Ovary (tissue), 10 donors: ENCODE measurements at places on chromosomes 6 and 20. TPM values are rescaled to one million over a fixed set of nuclear protein-coding genes. Genes with fewer than 3 reads are reported as not detected.

DNA sequence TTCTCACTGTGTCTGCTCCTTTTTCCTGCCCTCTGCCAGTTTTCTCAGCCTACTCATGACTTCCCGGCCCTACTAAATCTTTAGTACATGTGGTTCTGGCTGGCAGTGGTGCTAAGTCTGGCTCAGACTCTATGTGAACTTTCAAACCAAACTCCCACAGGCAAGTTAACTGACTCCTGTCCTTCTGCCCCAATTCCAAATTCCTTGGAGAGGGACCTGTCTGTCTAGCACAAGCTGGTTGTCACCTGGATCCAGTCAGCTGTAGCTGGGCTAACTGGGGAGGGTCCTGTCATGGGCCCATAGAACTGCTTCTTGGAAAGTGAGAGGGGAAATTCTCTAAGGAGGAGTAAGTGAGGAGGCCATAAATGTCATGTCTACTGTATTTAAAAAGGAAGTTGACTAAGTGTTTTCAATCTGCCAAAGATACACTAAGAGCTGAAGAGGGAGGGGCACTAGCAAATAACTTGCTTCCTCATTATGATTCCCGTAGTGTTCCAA, 240.1 kb downstream of the KCNQ5 start:
- H3K27me3 ChIP-seq: no peaks in the 10 kb centered on the region
- no peak for DNase-seq

- no peak overlapping the region for H3K27ac ChIP-seq
- H3K27me3 ChIP-seq: no peaks in the 10 kb centered on the region
- no peaks in the 10 kb centered on the region for H3K36me3 ChIP-seq
- peaks cover 5% of the 10 kb centered on the region for H3K4me1 ChIP-seq
Observed at GRCh38 chr20:44532981-44533331, 11.1 kb upstream of the SERINC3 start.

DNA sequence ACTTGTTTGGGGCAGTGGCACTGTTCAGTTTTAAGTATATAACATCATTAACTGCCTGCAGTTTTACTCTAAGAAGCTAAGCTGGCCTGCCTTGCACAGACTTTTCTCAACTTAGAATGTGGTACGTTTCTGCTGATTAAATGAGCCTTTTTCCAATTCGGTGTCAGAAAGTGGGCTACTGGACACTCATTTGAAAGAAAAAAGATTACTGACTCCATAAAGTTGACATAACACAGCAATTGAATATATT, 2.1 kb downstream of the ZMYND8 start:
- H3K27me3 ChIP-seq: no peaks in the 10 kb centered on the region
- no peaks in the 10 kb centered on the region for H3K36me3 ChIP-seq
- DNase-seq: no peak

- DNase-seq: no peak
- no peak overlapping the region for H3K4me3 ChIP-seq
- no peaks in the 10 kb centered on the region for H3K36me3 ChIP-seq
- H3K27me3 ChIP-seq: no peaks in the 10 kb centered on the region
- no peak overlapping the region for H3K27ac ChIP-seq
Observed at GRCh38 chr6:139278190-139278589, 13.6 kb downstream of the TXLNB start.

GRCh38 chr6:2952557-2953095, 18.7 kb downstream of the SERPINB6 start:
- H3K27me3 ChIP-seq: no peaks in the 10 kb centered on the region
- no peaks in the 10 kb centered on the region for H3K36me3 ChIP-seq
- H3K4me1 ChIP-seq: peaks cover 1% of the 10 kb centered on the region
- H3K4me3 ChIP-seq: no peak overlapping the region
- no peak overlapping the region for H3K27ac ChIP-seq
- peak; percentile 79 for DNase-seq

- no peaks in the 10 kb centered on the region for H3K36me3 ChIP-seq
- H3K4me3 ChIP-seq: no peak overlapping the region
- no peak overlapping the region for H3K27ac ChIP-seq
- no peak for DNase-seq
- no peaks in the 10 kb centered on the region for H3K27me3 ChIP-seq
- no peaks in the 10 kb centered on the region for H3K4me1 ChIP-seq
Observed at GRCh38 chr6:65667916-65668656, 38.9 kb downstream of the EYS start.

DNA sequence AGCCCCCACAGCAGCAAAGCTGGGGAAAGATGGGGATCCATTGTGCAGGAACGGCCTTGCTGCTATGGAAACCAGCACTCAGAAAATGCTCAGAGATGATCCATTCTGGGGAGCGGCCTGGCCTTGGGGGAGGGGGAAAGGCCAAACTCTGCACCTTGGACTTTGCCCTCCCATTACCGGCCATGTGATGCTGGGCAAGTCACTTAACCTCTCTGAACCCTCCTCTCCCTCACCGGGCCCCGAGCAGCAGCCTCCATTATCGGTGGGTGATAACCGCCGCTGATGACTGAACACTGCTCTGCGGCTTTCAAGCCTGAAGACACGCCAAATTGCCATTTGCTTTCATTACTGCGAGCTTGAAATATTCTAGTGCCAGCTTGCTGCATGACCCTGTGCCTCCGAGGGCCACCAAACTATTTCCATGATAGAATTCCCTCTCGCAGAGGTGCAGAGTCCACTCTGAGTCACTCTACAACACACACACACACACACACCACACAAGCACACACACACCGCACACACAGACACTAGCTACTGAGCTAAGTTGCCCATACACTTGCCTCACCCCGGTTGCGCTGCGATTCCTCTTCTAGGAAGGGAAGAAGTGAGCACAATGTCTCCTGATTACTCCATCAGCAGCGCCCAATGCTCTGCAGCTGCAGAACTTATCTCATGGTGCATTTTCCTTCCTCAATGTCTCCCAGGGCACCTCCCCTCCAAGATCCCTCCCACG, 20.6 kb upstream of the SIRPA start:
- no peak overlapping the region for H3K4me3 ChIP-seq
- no peak overlapping the region for H3K27ac ChIP-seq
- H3K36me3 ChIP-seq: no peaks in the 10 kb centered on the region
- no peaks in the 10 kb centered on the region for H3K27me3 ChIP-seq
- no peak for DNase-seq
- H3K4me1 ChIP-seq: no peaks in the 10 kb centered on the region

DNA sequence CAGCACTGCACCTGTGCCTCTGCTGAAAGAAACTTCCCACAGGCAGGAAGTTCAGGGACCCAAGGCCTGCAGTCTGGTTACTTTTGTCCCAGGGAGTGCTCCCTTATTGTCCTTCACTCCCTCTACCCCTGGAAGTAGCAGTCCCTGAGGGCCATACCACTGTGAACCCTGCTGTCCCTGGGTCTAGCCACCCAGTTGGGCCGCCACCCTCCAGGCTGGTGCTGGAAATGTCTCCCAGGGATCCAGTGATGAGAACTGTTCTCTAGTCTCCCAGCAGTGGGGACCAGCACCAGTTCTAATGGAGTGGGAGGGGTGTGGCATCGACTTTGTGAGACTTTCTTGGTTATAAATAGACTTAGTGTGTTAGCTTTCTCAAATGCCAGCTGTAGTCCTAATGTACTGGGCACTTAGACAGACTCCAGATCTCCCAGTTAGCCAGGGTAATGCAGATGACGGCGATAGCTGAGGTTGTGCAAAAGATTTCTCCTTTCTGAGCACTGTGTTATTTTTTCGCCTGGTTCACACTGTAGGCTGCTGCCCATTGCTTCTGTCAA, 462.5 kb downstream of the CDH26 start:
- H3K27ac ChIP-seq: no peak overlapping the region
- DNase-seq: no peak
- no peaks in the 10 kb centered on the region for H3K4me1 ChIP-seq
- no peak overlapping the region for H3K4me3 ChIP-seq

DNA sequence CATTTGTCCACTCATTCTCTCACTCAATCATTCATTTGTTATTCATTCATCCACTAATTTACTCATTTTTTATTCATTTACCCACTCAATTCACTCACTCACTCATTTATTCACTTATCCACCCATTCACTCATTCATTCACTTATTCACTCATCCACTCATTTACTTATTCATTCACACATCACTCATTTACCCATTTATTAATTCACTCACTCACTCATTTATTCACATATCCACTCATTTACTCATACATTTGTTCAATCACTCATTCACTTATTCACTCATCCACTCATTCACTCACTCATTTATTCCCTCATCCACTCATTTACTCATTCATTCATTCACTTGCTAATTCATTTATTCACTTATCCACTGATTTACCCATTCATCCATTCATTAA, 129.1 kb downstream of the TTLL2 start:
- DNase-seq: no peak
- no peak overlapping the region for H3K4me3 ChIP-seq
- no peaks in the 10 kb centered on the region for H3K4me1 ChIP-seq
- H3K36me3 ChIP-seq: no peaks in the 10 kb centered on the region

DNA sequence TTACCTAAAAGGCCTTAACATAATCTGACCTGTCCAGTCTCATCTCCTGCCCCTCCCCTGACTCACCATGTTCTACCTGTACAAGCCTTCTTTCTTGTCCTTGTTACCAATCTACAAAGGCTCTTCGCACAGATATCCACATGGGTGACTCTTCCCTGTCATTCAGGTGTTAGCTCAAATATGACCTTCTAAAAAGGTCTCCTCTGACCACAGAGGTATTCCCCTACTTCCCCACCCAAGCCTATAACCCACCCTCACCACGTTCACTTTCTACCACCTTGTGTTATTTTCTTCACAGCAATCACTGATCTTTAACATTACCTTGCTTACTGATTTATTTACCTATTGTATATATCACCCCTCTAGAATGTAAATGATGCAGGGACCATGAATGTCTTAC, 96.7 kb downstream of the BTBD9 start:
- H3K4me1 ChIP-seq: no peaks in the 10 kb centered on the region
- no peaks in the 10 kb centered on the region for H3K27me3 ChIP-seq
- no peak for DNase-seq

DNA sequence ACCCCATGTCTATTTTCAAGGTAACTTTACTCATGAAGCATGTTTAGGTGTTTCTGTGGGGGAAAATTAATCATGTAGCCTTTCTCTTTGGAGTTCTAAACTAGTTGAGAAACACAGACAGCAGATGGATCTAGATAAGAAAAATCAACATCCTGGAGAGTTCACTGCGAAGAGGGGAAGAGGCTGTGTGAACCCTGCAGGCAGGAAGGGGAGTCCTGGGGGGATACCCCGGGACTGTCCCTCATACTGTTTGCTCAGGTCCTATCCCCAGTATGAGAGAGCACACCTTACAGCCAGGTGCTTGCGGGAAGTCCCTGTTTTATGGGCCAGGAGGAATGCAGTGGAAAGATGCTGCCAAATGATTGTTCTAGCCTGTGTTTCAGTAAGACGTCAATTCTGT, 32.7 kb downstream of the CHMP4B start:
- no peaks in the 10 kb centered on the region for H3K27me3 ChIP-seq
- no peak for DNase-seq
- H3K4me3 ChIP-seq: no peak overlapping the region
- H3K4me1 ChIP-seq: peaks cover 23% of the 10 kb centered on the region

- no peak overlapping the region for H3K27ac ChIP-seq
- no peak for DNase-seq
- no peaks in the 10 kb centered on the region for H3K36me3 ChIP-seq
- no peak overlapping the region for H3K4me3 ChIP-seq
- H3K4me1 ChIP-seq: no peaks in the 10 kb centered on the region
Observed at GRCh38 chr6:92496527-92496926, 922.8 kb downstream of the EPHA7 start.

DNA sequence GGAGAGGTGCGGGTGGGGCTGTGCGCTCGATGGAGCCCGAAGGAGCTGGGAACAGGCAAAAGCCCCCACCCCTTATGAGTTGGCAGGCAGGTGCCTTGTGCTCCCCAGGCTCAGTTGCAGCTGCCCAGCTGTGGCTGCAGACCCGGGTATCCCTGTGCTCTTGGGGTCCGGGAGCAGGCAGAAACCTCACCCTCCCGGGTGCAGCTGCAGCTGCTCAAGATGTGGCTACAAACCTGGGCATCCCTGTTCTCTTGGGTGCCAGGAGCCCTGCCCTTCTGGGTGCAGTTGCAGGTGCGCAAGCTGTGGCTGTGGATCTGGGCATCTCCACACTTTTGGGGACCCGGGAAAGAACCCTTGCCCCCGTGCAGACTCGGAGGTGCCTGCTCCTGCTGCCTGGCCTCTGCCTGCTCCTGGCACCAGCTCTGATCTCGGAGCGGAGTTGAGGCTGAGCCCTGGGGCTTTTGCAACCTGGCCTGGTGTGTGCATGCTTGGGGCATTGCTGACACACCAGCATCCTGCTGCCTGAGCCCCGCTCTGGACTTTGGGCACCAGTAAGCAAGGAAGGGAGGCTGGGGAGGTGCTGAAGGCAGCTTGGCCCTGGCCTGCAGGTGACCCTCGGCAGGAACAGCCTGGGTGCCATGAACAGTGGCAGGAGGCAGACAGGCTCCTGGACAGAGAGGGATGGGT, 21.6 kb downstream of the OR2J3 start:
- no peaks in the 10 kb centered on the region for H3K4me1 ChIP-seq
- H3K36me3 ChIP-seq: no peaks in the 10 kb centered on the region
- no peak overlapping the region for H3K4me3 ChIP-seq
- H3K27me3 ChIP-seq: no peaks in the 10 kb centered on the region

DNA sequence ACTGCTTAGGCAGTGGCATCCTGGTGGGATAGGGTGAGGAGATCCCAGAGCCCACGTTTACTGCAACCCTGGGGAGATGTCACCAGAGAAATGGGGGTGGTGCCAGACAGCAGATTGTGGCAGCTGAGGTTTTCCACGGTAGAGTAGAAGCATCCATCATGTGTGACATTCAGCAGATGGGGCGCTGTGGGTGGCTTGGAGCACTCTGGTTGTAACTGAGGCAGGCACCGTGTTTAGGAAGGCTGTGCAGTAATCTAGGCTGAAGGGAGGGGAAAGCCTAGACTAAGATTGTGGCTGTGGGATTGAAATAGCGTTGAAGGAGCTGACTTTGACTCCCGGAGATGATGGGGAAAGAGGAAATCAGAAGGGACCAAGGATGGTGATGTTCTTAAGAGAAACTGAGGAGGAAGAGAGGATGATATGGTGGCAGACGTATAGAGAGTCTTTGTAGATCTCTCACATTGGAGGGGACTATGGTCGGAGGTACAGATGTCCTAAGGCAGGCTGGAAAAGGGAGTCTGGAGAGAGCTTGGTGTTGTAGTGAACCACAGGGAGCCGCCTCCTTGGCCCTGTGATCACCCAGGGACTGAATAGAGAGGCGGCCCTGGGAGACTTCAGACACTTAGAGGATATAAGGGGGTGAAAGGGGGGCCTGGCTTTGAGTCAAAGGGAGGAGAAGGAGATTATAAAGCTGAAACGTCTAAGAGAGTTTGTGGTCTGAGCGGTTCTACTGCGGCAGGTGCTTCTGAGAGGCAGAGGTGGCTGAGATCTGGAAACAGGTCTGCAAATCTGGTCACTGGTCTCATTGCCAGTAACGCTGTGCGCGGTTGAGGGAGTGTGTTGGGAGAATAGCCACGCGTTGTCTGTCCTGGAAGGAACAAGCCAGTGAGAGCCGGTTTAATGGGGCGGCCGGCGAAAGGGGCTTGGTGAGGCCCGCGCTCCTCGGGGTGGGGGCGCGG, 792 bp upstream of the MICA start:
- peaks cover 16% of the 10 kb centered on the region for H3K4me1 ChIP-seq
- H3K27me3 ChIP-seq: no peaks in the 10 kb centered on the region
- no peaks in the 10 kb centered on the region for H3K36me3 ChIP-seq
- peak overlapping the region; percentile 98 for H3K27ac ChIP-seq

- DNase-seq: no peak
- H3K27ac ChIP-seq: no peak overlapping the region
- H3K36me3 ChIP-seq: no peaks in the 10 kb centered on the region
- H3K4me1 ChIP-seq: no peaks in the 10 kb centered on the region
- H3K27me3 ChIP-seq: no peaks in the 10 kb centered on the region
Observed at GRCh38 chr6:40353197-40353966, 233.8 kb downstream of the LRFN2 start.

Gene NOTCH4
- 16.9 TPM for total RNA-seq

Gene PHACTR3
- 5.7 TPM for total RNA-seq

Gene CGA
- not detected for total RNA-seq

Gene SAMD5
- 1.3 TPM for total RNA-seq

Gene VWA7
- 0.48 TPM for total RNA-seq

Gene SYCP2L
- total RNA-seq: 1.1 TPM

Gene HLA-G
- total RNA-seq: not detected

Gene NOP56
- total RNA-seq: 62.0 TPM
